ENCODE measurements at places on chromosomes 12 and 14. TPM values are rescaled to one million over a fixed set of nuclear protein-coding genes. Genes with fewer than 3 reads are reported as not detected.

Gene USP44
- total RNA-seq: 3.8 TPM

DNA sequence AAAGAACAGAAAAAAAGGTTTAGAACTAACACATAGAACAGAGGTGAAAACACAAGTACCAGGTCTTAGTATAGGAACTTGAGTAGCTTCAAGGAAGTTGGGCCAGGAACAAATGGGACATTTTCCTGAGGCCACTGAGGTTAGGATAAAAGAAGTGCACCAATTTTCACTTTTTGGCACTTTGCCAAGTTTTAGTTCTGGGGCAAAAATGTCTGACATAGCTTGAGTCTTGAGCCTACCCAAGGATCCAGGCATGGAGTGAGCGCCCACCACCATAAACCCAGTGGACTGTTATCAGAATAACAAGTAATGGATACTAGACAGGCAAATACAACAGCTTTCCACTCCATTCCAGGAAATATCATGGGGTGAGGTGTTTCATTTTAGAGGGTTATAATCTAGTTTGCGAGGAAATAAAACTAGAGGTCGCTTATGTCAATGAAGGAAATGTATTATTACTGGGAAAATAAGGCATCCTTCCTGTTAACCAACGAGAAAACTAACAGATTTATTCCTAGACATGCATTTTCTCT is 199.7 kb upstream of the HMGA2 start:
- H3K36me3 ChIP-seq: no peaks in the 10 kb centered on the region
- no peak overlapping the region for H3K27ac ChIP-seq
- DNase-seq: no peak

Gene ARHGAP9
- 103 TPM for total RNA-seq

DNA sequence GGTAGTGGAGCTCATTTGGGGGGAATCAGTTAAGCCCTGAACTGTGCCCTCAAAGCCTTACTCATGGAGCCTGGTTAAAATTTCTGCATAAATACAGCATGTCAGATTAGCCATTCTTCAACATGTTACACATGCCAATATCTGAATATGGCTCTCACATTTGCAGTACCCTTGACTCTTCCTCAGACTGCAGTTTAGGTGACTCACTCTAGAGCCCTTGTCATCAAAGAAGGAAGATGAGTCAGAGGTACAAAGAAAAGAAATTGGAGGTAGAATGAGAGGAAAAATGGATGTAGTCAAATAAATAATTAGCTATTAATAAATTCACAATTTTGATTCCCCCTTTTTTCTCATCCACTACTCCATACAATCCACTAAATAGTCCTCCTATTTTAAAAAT is 23.6 kb upstream of the OR4K2 start:
- no peak overlapping the region for H3K4me3 ChIP-seq
- H3K27ac ChIP-seq: no peak overlapping the region
- no peak for DNase-seq
- H3K4me1 ChIP-seq: no peaks in the 10 kb centered on the region

DNA sequence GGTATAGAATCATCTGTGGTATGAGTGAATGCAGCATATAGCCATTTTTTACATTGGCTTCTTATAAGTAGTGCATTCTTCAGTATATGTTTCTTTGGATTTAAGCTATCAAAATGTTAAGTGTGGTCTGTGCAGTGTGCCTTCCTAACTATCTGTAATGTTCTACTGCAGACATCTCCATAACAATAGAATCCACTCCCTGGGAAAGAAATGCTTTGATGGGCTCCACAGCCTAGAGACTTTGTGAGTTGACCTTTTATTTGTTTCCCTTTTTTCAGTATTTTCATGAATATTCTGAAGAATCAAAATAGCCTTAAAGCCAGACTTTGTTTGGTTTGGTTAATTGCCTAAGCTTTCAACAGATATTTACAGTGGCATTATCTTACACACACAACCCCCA is 107.2 kb downstream of the ZFC3H1 start:
- H3K27me3 ChIP-seq: no peaks in the 10 kb centered on the region
- no peak for DNase-seq
- H3K4me1 ChIP-seq: no peaks in the 10 kb centered on the region
- H3K4me3 ChIP-seq: no peak overlapping the region

Gene SLC38A2
- total RNA-seq: 168 TPM

GRCh38 chr14:103007555-103007954 is 49.8 kb downstream of the CDC42BPB start:
- H3K4me1 ChIP-seq: no peaks in the 10 kb centered on the region
- H3K27ac ChIP-seq: no peak overlapping the region
- DNase-seq: no peak
- H3K27me3 ChIP-seq: no peaks in the 10 kb centered on the region
- H3K4me3 ChIP-seq: no peak overlapping the region

Gene CLEC1A
- not detected for total RNA-seq

DNA sequence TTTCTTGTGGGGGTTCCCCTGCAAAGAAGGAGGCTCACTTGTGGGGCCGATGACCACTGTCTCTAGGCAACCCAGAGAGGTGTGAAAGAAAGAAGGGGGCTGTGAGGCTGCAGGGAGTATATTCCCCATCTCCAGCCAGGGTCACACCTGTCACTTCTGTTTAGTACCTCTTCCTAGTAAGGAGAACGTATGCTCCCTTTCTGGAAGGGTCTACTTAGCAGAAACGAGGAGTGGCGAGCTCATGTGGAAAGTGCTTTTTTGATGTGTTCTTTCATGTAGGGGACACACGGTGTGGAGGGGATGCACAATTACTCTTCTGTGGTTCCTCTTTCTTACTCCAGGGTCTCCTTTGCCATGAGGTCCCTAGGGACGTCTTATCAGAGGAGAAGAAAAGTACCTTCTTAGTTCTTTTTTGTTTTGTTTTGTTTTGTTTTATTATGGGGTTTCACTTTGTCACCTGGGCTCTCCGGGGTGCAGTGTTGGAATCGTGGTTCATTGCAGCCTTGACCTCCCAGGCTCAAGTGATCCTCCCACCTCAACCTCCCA is 58.3 kb downstream of the PRKCH start:
- peaks cover 67% of the 10 kb centered on the region for H3K4me1 ChIP-seq
- no peak for DNase-seq
- no peaks in the 10 kb centered on the region for H3K27me3 ChIP-seq

DNA sequence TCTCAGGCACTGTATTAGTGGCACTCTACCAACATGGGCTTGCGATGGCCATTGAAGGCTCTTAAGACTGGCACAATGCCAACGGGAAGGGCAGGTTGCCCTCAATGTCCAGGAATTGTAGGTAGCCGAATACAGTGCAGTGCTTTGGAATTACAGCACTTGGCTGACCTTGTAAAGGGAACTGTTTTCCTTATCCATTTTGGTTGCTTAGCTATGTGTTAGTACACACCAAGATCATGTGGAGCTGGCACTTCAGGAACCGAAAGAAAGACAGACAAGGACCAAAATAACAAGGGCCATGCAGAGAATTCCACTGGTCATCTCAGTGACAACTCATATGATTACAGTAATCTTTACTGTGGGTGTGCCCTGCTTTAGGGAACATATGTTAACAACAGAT is 72.7 kb downstream of the DYRK2 start:
- H3K4me1 ChIP-seq: no peaks in the 10 kb centered on the region
- H3K27me3 ChIP-seq: peaks cover 5% of the 10 kb centered on the region
- H3K4me3 ChIP-seq: no peak overlapping the region
- DNase-seq: no peak
- no peak overlapping the region for H3K27ac ChIP-seq

DNA sequence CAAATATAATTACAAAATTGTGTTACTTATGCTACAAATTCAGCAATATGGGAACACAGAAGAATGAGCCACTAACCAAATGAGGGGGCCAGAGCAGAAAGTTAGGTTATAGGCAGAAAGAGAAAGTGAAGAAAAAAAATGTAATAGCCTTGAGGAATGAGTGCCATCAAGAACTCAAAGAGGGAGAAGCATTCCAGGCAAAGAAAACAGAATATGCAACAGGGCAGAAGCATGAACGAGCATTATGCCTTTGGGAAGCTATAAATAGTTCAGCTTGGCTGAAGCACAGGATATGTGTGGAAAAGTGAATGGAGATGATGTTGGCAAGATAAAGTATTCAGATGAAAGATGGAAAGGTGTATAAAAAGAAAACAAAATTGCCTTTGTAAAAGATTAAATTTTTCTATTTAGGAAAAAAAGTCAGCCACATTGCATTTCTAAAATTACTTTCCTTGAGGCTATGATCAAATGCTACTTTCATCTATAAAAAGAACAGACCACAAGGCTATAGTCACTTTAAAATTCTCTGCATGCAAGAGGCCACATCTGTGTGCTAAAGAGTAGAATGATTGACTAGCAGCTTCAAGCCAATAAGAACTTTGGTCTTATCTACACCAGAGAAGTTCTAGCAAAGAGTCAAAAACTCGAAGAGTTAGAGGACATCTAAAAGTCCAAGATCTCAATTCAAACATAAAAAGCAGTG is 193.6 kb upstream of the GARIN6 start:
- H3K4me3 ChIP-seq: no peak overlapping the region
- no peak for DNase-seq
- H3K36me3 ChIP-seq: no peaks in the 10 kb centered on the region
- no peaks in the 10 kb centered on the region for H3K4me1 ChIP-seq

Gene DNAJC22
- total RNA-seq: not detected

GRCh38 chr14:95518045-95518751 is 1.7 kb upstream of the SYNE3 start:
- DNase-seq: peak; percentile 66
- peak overlapping the region; percentile 82 for H3K4me3 ChIP-seq

DNA sequence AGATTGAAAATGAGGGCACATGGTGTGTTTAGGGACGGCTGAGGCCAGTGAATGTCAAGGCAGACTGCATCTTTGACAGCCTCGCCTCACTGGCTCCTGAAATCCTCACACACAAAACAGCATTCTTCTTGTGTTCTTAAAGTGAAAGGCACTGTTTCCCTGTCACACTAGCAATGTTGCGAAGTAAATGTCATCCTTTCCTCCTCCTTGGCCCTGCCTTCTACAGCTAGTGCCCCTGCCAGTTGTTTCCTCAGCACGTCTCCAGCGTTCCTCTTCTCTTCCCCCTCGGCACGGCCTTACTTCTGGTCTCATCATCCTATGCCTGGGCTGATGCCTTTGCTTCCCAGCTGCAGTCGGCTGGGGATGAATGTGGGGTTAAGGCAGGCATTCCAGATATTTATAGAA is 129.4 kb upstream of the DNM1L start:
- no peak overlapping the region for H3K27ac ChIP-seq
- no peaks in the 10 kb centered on the region for H3K36me3 ChIP-seq
- H3K27me3 ChIP-seq: no peaks in the 10 kb centered on the region
- H3K4me3 ChIP-seq: no peak overlapping the region
- DNase-seq: no peak
- no peaks in the 10 kb centered on the region for H3K4me1 ChIP-seq

Gene FOXM1
- 73.7 TPM for total RNA-seq

DNA sequence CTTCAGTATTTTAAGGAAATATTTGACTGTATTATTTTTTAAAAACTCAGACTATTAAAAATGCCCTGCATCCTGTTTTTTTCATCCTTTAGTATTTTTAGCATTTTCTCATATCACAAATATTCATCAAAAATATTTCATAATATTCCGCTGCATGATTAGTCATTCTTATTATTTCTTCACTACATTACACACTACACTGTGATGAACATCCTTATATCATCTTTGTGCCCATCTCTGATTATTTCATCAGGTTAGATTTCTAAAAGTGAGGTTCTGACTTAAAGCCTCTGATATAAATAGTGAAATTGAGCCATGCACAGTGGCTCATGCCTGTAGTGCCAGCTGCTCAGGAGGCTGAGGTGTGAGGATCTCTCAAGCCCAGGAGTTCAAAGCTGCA is 8.1 kb downstream of the COCH start:
- H3K27me3 ChIP-seq: peaks cover 15% of the 10 kb centered on the region
- H3K4me3 ChIP-seq: no peak overlapping the region
- H3K4me1 ChIP-seq: peaks cover 2% of the 10 kb centered on the region
- no peaks in the 10 kb centered on the region for H3K36me3 ChIP-seq
- H3K27ac ChIP-seq: no peak overlapping the region
- no peak for DNase-seq

DNA sequence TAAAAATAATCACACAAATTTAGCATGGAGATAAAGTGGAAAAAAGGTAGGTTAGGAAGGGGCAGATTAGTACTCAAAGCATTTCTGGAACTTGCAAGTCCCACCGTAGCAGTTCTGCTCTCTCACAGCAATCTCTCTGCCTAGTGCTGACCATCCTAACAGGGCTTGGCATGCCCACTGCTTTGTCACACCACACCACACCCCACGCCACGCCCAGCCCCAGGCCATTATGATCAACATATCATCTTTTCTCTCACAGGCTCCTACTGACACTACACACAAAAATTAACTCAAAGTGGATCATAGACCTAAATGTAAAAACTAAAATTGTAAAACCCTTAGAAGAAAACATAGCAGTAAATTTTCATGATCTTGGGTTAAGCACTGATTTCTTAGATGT is 273.7 kb downstream of the DAD1 start:
- H3K27me3 ChIP-seq: no peaks in the 10 kb centered on the region
- H3K4me3 ChIP-seq: no peak overlapping the region
- H3K4me1 ChIP-seq: no peaks in the 10 kb centered on the region

Gene FAM222A
- 1.3 TPM for total RNA-seq

DNA sequence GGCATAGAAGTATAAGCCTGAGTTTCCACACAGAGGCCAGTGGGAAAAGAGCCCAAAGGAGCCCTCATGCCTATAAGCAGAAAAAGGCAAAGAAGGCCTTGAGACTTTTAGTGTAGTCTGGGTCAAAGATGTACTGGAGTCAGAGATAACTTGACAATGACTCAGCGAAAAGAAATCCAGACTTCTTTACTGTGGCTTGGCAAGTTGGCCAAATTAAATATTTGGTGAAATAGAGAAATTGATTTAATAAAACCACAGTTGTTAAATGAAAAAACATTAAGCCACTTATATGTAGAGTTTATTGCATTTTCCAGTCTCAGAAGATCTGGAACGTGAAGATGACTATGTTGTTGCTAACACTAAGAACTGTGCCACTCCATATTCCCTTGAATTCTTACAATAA is 105.1 kb downstream of the TMTC3 start:
- peaks cover 8% of the 10 kb centered on the region for H3K4me1 ChIP-seq
- no peaks in the 10 kb centered on the region for H3K36me3 ChIP-seq
- H3K27ac ChIP-seq: no peak overlapping the region
- peaks cover 2% of the 10 kb centered on the region for H3K27me3 ChIP-seq
- H3K4me3 ChIP-seq: no peak overlapping the region

GRCh38 chr14:38047195-38047902 is 160.4 kb upstream of the SSTR1 start:
- no peaks in the 10 kb centered on the region for H3K4me1 ChIP-seq
- no peak overlapping the region for H3K27ac ChIP-seq
- no peak overlapping the region for H3K4me3 ChIP-seq
- no peaks in the 10 kb centered on the region for H3K27me3 ChIP-seq
- DNase-seq: no peak

Gene ANKRD9
- 14.6 TPM for total RNA-seq

- no peak overlapping the region for H3K27ac ChIP-seq
- peaks cover 36% of the 10 kb centered on the region for H3K27me3 ChIP-seq
- DNase-seq: no peak
- H3K4me3 ChIP-seq: no peak overlapping the region
Measured at GRCh38 chr12:52710730-52711129, 7.4 kb upstream of the KRT77 start.

DNA sequence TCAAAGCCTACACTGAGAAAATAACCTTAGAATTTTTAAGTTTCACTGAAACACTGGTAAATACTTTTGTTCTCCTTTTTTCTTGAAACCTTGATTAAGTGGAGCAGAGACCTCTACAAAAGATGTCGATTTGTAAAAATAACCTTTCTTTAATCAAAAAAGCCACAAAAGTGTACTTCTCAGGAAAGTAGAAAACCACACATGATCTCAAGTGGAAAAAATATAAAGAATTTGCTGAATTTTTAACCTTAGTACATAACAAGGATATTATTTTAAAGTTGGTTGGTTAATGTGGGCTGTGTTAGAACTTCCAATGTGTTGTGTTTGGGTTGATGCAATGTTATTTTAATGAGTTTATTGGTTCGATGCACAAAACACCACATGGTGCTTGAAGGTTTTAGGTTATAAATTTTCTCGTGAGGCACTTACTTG is 8.6 kb downstream of the LGR5 start:
- no peak overlapping the region for H3K27ac ChIP-seq
- peaks cover 25% of the 10 kb centered on the region for H3K27me3 ChIP-seq
- no peak overlapping the region for H3K4me3 ChIP-seq
- no peaks in the 10 kb centered on the region for H3K36me3 ChIP-seq

Measured in activated CD4-positive, alpha-beta T cell treated with anti-CD3 and anti-CD28 coated beads, Interleukin-2, amount 10 ng/mL, durations not matched to agents 24 days and 14 days (primary cell).